ENCODE measurements at places on chromosomes 5 and 9. TPM values are rescaled to one million over a fixed set of nuclear protein-coding genes. Genes with fewer than 3 reads are reported as not detected.

Gene QRFP
- not detected for total RNA-seq

Gene HTR1A
- not detected for total RNA-seq

Gene TAF1L
- not detected for total RNA-seq

Gene PPIC
- total RNA-seq = 27.9 TPM

Gene LRRC70
- total RNA-seq = 0.07 TPM

Gene ANKRD34B
- total RNA-seq = not detected

Gene TTC16
- total RNA-seq = not detected

Gene MEF2C
- total RNA-seq = 0.42 TPM

Gene GFPT2
- 3.9 TPM for total RNA-seq

Gene CAVIN4
- 0.14 TPM for total RNA-seq

Gene LPAR1
- 22.9 TPM for total RNA-seq

Gene MLANA
- not detected for total RNA-seq

Gene HSD17B3
- 1.6 TPM for total RNA-seq

Gene ATP10B
- total RNA-seq = 3.9 TPM

Gene SPATA9
- 0.28 TPM for total RNA-seq

Gene LHX6
- not detected for total RNA-seq

Gene SPINK4
- not detected for total RNA-seq

Gene FAXDC2
- 5.8 TPM for total RNA-seq

Gene C9orf153
- total RNA-seq = not detected

Gene PFN3
- total RNA-seq = not detected

Gene KCNT1
- not detected for total RNA-seq

Gene SV2C
- total RNA-seq = 0.14 TPM

Gene C6
- total RNA-seq = not detected

Gene SAPCD2
- total RNA-seq = 31.6 TPM

Gene NRG2
- 0.05 TPM for total RNA-seq

Gene ACTL7B
- total RNA-seq = not detected

Gene PTPN3
- total RNA-seq = 15.9 TPM

Gene SPINK13
- not detected for total RNA-seq

Gene GRM6
- not detected for total RNA-seq

Gene SHOC1
- total RNA-seq = 0.19 TPM

Gene STKLD1
- not detected for total RNA-seq

Gene GPRIN1
- 5.3 TPM for total RNA-seq

Gene ANKRD20A1
- not detected for total RNA-seq

Gene GKAP1
- 3.5 TPM for total RNA-seq

Gene NELFB
- 47.5 TPM for total RNA-seq

Gene FSTL4
- 0.33 TPM for total RNA-seq

Gene ECM2
- not detected for total RNA-seq

Measured in airway epithelial cell (primary cell).